IMR-90 (cell line): ENCODE measurements at places on chromosomes 2 and 18. TPM values are rescaled to one million over a fixed set of nuclear protein-coding genes. Genes with fewer than 3 reads are reported as not detected.

GRCh38 chr2:165698444-165698884 is 95.6 kb downstream of the GALNT3 start:
- no peaks in the 10 kb centered on the region; the same call in 1 of the 2 replicates for H3K27me3 ChIP-seq
- H3K36me3 ChIP-seq = no peaks in the 10 kb centered on the region
- peak; percentile 43 for DNase-seq
- no peak overlapping the region for H3K4me3 ChIP-seq

GRCh38 chr2:6947929-6948676 is 30.9 kb downstream of the RNF144A start:
- H3K27ac ChIP-seq = no peak overlapping the region
- no peaks in the 10 kb centered on the region for H3K36me3 ChIP-seq
- no peak overlapping the region for H3K4me3 ChIP-seq
- H3K4me1 ChIP-seq = no peaks in the 10 kb centered on the region
- no peak for DNase-seq

DNA sequence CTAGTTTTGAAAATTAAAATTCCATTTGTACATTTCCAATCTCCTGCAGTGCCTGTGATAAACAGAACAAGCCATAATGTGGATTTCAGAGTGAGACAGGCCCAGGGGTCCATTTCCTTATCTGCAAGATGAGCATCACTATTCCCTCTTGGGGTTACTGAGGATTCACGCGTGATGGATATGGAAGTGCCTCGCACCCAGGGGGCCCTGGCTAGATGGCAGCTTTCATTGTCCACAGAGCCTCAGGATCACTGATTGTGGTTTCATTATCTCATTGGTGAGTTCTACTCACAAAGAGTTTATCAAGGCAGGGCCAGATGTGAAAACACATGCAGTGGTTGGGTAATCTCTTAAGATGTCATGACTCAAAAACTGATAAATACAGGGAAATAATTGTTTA is 11.6 kb downstream of the CNGA3 start:
- DNase-seq = no peak
- H3K27me3 ChIP-seq = peaks cover 3% of the 10 kb centered on the region
- no peak overlapping the region for H3K27ac ChIP-seq
- H3K4me3 ChIP-seq = no peak overlapping the region

The CAVIN2 gene
- 11.5 and 12.5 TPM in 2 replicates for total RNA-seq

The MARCHF4 gene
- total RNA-seq = 2.3 and 3.1 TPM in 2 replicates
